ENCODE measurements at places on chromosomes 1 and 21.

GRCh38 chr1:50783286-50783685, 176.8 kb downstream of the FAF1 start:
- no peak for DNase-seq

GRCh38 chr1:39691383-39692151, at the start of gene HPCAL4:
TSS of gene HPCAL4 (minus strand) at chr1:39691433. CDS start at chr1:39684603, 6,830 bp downstream.
- DNase-seq, result peak; percentile 75

DNA sequence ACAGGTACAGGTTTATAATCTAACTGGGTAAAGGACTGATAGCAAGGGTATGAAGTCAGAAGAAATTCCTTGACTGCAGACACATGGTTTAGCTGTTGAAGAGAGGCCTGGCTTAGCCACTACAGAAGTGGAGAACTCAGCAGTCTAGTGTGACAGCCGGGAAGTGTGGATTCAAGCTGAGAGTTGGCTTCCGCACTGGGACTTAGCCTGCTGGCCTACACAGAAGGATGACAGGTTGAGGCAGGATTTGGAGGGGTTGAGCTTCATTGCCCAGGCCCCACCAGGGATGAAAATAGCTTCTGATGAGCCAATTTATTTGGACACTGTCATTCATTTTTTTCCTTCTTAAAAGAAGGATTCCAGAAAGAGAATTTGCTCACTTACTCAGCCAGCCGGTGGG, 284.4 kb downstream of the PCP4 start:
- no peak for DNase-seq

DNA sequence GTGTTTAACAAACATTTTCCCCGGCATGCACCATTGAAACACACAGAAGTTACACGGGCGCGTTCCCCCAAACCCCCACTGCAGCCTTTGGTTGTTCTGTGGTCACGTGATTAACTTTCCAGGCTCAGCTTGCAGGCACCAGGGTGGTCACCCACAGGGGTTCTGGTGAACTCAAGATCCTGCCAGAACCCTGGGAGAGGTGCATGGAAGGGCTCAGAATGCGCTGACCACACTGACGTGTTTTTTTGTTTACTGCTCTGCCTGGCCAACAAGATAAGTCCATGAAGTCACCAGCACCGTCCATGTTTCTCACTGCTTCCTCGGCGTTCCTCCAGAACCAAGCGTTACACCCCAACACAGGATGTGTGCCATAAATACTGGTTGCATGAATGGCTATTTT, 229.5 kb upstream of the VAMP3 start:
- no peak for DNase-seq

DNA sequence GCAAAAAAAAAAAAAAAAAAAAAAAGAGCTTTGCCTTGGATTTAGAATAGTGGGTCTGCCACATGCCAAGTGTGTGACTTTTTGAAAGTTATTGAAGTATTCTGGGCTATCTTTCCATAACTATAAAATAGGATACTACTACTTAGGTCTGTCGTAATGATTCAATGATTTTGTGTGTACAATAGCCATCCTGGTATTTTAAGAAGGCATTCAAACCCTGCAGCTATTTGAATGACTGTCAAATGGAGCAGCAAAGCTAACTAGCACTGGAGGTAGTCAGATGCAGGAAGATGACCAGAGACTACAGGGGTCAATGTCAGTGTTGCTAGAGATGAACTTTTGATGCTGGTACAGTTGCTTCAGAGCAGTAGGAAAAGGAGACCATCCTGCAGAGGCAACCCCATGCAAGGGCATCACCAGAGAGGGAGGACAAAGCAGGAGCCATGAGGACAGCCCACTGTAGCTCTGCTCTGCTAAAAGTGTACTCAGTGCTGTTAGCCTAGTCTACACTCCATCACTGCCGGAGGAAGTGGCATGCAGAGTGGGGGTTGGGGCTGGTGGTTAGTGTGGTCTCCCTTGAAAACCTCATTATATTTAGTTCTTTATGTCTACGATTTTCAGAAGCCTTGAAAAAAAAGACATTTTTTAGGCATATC, 29.0 kb downstream of the DUSP10 start:
- peak; percentile 61 for DNase-seq

DNA sequence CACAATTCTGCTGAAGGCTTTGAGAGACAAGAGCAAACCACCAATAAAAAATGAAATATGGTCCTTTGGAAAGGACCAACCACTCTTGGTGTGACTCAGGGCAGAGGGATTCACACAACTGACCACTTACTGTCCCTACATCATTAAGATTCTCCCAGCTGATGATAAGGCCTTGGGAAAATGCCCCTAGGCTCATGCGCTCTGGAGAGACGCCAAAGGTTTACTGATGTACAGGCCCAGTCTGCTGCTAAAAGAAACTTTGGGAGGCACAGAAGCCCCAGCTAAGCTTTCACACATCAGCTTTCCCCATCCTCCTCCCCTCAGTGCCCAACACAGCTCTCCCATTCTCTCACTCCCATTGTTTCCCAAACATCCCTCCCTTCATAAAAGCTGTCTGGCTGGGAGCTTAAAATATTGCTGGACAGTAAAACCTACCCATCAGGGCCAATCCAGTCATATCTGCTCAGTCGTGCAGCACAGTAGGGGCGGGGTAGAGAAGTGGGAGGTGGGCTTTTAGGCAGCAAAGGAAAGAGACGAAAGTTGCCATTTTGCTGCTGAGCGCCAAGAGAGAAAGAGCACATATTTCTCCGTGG, at the start of gene GJA8:
Gene GJA8 (plus strand): TSS at position 543 of the 593 bp plus-strand sequence. CDS start 5,161 bp downstream, outside the sequence.
- no peak for DNase-seq

- DNase-seq, result no peak
Measured at GRCh38 chr1:14794136-14794768, 195.8 kb downstream of the KAZN start.

DNA sequence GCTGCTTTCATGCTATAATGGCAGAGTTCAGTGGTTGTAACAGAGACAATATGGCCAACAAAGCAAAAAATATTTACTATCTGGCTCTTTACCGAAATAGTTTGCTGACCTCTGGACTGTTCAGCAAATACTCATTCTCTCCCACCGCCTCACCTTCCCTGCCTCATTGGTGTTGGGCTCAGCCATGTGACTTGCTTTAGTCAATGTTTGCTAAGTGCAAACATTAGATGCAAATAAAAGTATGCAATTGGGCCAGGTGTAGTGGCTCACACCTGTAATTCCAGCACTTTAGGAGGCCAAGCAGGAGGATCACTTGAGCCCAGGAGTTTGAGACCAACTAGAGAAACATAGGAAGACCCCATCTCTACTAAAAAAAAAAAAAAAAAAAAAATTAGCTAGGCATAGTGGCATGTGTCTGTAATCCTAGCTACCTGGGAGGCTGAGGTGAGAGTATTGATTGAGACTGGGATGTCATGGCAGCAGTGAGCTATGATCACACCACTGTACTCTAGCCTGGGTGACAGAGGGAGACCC, 55.1 kb downstream of the RPL5 start:
- no peak for DNase-seq

DNA sequence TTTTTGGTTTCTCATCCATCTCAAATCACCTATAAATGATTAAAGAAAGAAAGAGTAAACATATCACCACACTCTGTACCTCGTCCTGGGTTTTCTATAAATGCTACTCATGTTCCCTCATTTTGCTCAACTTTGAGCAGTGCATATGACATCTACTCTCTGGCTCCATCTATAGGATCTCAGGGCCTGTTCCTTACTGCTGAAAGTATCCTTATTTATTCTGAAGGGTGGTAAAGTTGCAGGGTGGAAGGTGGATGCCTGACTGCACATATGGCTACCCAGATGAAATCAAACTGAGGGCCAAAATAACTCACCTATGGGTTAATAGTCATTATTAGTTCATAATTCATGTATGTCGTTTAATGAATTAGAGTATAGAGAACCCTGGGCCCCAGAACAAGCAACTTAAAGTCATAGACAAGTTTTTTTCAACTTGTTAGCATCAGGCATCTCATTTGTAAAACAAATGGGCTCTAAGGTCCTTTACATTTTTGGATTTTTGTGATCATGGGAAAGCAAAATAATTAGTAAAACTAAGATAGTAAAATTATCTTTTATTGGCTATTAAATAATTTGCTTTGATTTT, 46.5 kb downstream of the NCF2 start:
- DNase-seq, result no peak
